CD4-positive, alpha-beta memory T cell (primary cell): ENCODE measurements at places on chromosomes 7 and 10.

GRCh38 chr10:90130321-90131086 is 429.1 kb downstream of the KIF20B start:
- no peak for DNase-seq

DNA sequence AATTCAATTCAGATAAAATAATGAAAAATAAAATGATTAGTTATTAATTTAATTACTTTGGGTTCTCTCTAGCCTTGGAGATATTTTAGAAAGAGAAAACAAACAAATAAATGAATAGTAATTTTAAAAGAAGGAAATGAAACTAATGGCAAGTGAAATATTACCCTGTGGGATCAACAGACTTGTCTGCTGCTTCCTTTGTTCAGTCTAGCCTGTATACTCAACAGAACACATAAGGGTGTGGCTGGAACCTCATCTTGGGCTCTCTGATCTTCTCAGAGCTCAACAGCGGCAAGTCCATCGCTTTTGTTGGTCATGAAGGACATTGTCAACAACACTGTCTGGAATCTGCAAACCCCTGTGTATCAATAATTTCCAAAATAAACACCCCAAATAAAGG is 904.9 kb downstream of the IPMK start:
- no peak for DNase-seq

GRCh38 chr10:124732931-124733570 is 11.1 kb downstream of the FAM53B start:
- DNase-seq = peak; percentile 37

DNA sequence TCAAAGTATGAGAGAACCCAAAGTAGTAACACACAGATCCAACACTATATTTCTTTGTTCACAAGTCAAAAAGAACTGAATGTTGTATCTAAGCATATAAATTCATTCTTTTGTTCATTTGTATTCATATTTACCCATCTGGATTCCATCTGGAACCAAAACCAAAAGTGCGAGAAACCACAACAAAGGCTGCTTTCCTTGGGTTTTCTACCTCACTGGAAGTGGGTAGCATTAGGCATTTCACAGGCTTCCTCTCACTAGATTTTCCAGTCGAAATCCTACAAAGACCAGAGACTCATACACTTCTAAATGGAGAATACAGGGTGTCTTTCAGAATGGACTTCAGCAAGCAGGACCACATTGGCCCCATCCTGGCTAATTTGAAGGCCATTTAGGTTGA is 109.8 kb upstream of the WNT16 start:
- no peak for DNase-seq

GRCh38 chr10:7085147-7085912 is 325.5 kb downstream of the SFMBT2 start:
- no peak for DNase-seq

GRCh38 chr10:74928742-74929191 is 102.4 kb downstream of the KAT6B start:
- no peak for DNase-seq

GRCh38 chr7:55409482-55410225 is 44.5 kb downstream of the LANCL2 start:
- DNase-seq = no peak

GRCh38 chr10:3624367-3624766 is 160.6 kb downstream of the KLF6 start:
- DNase-seq = no peak

GRCh38 chr10:85003083-85003482 is 674.7 kb downstream of the CCSER2 start:
- no peak for DNase-seq

DNA sequence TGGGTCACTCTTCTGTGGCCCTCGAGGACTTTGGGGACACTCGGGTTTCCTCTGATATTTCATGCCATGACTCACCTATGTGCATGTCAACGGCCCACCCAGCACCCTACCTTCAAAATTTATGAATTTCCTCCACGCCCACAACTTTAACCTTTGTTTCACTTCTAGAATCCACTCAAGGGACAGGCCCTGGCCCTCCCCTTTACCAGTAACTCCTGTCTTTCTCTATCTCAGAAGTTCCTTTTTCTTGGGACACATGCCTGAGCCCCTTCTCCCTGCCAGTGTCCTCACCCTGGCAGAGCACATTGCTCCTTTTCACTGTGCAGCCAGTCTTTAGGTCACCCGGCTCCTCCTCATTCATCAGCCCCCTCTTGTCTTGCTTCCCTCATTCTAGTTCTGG is 282.5 kb upstream of the KLF6 start:
- DNase-seq = no peak

- no peak for DNase-seq
Observed at GRCh38 chr10:1290071-1290471, 233.9 kb downstream of the WDR37 start.

DNA sequence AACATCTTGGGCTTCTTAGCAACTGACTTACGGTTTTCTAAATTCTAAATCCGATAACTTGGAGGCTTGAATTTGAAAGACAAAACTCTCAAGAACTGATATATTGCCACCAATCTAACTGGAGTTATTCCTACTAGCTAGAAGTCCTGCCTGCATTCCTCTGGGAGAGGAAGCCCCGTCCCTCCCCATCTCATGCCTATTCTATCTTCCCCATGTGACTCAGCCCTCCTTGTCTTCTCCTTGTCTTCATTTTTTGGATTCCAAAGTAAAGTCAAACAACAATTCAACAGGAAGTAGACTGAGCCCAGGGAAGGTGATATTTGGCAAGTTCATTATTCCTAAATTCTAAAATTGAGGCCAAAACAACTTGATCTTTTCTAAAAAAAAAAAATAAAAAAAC is 587.7 kb downstream of the KCNMA1 start:
- no peak for DNase-seq

DNA sequence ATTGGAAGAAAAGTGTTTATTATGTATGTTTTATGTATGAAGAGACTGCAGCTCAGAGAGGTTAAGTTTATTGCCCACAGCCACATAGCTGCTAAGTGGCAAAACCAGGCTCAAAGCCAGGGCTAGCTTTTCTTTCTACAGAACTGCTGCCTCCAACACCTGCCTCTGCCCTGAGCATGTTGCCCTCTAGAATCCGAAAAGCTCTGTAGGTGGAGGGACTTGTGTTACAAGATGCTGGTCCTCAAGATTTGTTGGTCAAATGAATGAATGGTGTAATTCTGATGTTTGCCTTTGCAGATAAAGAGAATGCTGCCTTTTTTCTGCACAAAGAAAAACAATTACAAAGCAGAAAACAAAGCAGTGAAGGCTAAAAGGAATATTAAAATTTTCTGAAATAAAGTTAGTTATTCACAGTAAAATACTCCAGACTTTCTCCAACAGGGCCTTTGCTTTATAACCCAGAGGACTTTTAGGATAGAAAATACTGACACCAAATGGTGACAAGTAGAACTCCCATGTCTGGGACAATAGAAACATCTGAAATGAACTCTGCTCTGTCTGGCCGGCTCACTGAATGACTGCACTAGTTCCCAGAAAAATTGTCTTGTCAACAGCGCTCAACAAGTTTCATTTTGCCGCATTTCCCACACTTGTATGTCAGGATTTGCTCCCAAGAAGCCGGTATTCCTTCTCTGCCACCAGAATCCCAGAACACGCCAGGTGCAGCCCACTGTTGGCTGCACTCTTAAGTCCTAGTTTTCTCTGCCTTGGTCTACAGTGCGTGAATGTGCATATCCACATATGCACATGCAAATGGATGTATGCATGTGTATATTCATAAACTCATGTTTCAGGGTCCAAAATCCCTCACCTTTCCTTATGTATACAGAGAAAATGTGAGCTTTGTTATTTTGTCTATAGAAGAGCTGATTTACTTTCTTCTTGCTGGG is 11.0 kb upstream of the DNTT start:
- no peak for DNase-seq

- no peak for DNase-seq
Observed at GRCh38 chr7:69365651-69366192, 232.6 kb upstream of the AUTS2 start.

- DNase-seq = no peak
Observed at GRCh38 chr7:25663877-25664276, 435.6 kb upstream of the NPVF start.

DNA sequence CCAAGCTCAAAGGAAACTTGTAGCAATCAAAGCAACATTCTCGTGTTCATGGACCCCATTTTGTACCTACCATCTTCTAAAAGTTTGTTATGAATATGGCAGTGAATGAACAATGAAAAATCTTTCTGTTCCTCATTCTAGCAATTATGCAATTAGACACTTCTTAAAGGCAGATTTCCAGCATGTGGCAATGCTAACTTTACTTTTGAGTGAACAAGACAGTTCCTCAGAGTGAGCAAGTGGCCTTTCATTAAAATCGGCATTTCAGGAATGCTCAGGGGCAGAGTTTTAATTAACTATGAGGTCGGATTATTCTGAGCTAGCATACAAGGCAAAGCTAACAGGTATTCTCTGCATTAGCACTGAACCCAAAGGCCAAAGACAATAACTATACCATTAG is 48.4 kb upstream of the NFE2L3 start:
- DNase-seq = no peak

DNA sequence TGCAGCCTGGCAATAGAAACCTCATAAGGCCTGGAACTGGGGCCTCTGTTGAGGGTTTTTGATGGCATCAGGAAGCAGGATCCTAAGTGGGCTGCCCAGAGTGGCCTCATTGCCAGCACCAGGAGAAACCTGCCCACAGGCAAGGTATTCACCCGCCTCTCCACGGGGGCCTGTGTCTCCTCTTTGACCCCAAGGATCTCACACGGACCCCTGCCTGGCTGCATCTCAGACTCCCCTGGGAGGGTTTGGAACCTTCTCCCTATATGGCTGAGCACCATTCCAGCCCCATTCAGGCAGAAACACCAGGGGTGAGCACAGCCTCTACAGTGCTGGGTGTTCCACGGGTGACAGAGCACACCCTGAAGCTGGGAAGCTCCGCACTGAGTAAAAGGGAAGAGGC is 14.6 kb upstream of the C10orf71 start:
- DNase-seq = no peak

- DNase-seq = peak; percentile 51
Observed at GRCh38 chr10:23368816-23369640, 24.4 kb upstream of the C10orf67 start.

DNA sequence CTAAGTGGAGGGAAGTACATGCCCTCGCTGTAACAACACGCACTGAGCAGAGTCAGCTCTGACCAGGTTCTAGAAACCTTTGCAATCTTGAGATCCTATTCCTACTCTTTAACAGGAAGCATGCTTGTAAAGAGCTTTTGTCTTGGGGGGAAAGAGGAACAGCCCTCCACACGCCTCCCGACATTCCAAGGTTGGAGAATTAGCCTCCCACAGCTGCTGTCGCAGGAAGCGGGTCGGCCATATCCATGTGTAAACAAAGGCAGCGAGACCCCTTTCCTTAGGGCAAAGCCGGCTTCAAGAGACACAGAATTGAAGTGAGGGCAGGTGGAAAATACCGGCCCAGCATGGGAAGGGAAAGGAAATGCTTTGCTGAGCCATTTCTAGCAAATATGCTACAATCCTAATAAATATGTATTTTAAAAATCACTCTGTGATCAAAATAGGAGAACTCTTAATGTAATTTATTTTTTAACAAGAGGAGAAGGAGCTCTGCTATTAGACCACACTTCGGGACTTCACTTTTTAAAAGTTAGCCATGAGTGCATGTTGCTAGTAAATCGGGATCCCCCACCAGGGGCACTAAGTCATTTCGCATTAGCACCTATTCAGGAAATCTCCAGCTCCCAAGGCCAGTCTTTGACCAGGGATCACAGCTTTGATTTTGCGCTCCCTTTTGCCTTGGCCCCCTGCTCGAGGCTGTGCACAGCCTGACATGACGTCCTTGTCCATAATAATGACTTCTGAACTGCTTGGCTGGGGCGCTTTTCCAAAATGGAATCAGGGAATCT is 55.9 kb downstream of the FAM204A start:
- no peak for DNase-seq

- no peak for DNase-seq
Observed at GRCh38 chr7:130324306-130324943, 20.2 kb upstream of the CPA5 start.

GRCh38 chr10:71152043-71152442 is 60.3 kb upstream of the UNC5B start:
- no peak for DNase-seq

DNA sequence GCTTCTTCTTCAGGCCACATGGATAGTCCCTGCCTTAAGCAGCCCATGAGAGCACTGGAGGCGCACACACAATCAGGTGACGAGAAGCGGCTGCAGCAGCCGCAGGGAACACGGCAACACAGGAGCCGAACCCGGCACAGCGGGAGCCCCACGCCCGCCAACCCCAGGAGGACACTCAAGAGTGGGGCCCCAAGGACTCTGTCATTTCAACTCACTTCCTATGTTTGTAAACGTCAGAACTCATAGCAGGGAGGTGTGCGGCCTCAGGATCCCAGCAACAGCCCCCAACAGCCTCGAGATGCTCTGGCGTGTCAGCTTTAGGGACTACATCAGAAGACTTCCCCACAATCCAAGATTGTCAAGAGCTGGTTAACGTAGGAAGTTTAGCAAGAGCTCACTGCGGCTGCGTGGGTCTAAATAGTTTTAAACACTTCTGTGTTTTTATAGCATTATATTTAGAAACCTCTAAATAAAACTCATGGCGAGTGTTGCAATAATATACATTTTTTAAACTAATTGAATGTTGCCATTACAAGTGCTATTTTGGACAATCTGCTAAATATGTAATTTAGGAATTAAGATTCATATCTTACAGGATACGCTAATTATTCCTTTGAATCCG is 123.4 kb downstream of the MAD1L1 start:
- no peak for DNase-seq

DNA sequence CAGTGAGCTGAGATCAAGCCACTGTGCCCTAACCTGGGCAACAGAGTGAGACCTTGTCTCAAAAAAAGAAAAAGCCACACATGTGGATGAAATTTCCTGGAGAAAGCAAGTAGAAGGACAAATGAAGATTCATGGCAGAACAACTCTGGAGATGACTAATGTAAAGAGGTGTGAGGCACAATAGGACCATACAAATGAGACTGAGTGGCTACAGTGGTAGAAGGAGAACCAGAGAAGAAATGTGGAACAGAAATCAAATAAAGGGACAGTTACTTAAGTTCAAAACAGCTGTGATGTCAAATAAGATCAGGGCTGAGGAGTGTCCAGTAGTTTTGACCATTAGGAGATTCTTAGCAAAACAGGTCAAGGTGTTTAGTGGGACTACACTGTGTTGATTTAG is 130.9 kb upstream of the CDK6 start:
- DNase-seq = no peak

- DNase-seq = no peak
Observed at GRCh38 chr7:18901982-18902421, 215.4 kb downstream of the TWIST1 start.

DNA sequence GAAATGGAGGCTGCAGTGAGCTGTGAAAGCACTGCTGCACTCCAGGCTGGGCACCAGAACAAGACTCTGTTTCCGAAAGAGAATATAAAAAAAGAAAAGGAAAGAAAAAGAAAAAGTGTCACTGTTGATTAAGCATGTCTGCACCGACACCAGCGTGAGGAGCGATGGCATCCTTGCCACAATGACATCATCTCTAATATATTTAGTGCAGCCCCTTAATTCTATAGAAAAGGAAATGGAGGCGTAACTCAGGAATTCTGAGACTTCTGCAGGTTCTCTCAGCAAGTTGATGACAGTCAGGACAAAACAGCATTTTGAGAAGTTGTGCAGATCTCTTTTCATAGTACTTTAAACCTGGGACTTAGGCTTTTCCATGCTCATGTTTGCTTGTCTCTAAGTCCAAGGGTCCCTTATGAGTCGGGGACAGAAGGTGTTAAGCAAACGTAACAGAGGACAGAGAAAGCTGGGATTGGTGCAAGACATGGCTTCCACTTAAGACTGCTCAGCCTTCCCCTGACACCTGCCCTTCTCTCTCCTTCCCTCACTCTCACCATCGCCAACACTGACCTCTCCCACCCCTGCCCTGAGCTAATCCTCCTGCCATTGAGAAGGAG is 16.9 kb upstream of the ANKRD1 start:
- DNase-seq = no peak
